Fibroblast of lung (primary cell): ENCODE measurements at places on chromosomes 6 and 20. TPM values are rescaled to one million over a fixed set of nuclear protein-coding genes. Genes with fewer than 3 reads are reported as not detected.

The ADAT2 gene
- 4.7 TPM in 2 replicates for polyA plus RNA-seq

The MUCL3 gene
- polyA plus RNA-seq: 0.01 TPM in 1 of 2 replicates, not detected in the other

The FAM209A gene
- 0.07 TPM in 1 of 2 replicates, not detected in the other for polyA plus RNA-seq

The GPLD1 gene
- polyA plus RNA-seq: 0.01 and 0.07 TPM in 2 replicates

The PNLDC1 gene
- polyA plus RNA-seq: 0.09 TPM in 1 of 2 replicates, not detected in the other

The HDGFL1 gene
- not detected in 2 replicates for polyA plus RNA-seq

The RAET1L gene
- not detected in 2 replicates for polyA plus RNA-seq

The SRSF6 gene
- polyA plus RNA-seq: 106 and 128 TPM in 2 replicates

The PLG gene
- polyA plus RNA-seq: not detected in 2 replicates

The TREML1 gene
- polyA plus RNA-seq: not detected in 2 replicates

The PBOV1 gene
- polyA plus RNA-seq: not detected in 2 replicates

The BIRC7 gene
- not detected in 2 replicates for polyA plus RNA-seq
